Sigmoid colon (tissue), 7 donors: ENCODE measurements at places on chromosomes 2 and 18. TPM values are rescaled to one million over a fixed set of nuclear protein-coding genes. Genes with fewer than 3 reads are reported as not detected.

GRCh38 chr18:9022397-9023155 lies 79.9 kb upstream of the NDUFV2 start:
- no peak overlapping the region for H3K27ac ChIP-seq
- H3K36me3 ChIP-seq = no peaks in the 10 kb centered on the region
- no peak for DNase-seq
- H3K27me3 ChIP-seq = no peaks in the 10 kb centered on the region
- H3K4me1 ChIP-seq = peaks cover 3% of the 10 kb centered on the region

- no peaks in the 10 kb centered on the region for H3K4me1 ChIP-seq
- DNase-seq = no peak
- H3K27me3 ChIP-seq = no peaks in the 10 kb centered on the region
- H3K36me3 ChIP-seq = no peaks in the 10 kb centered on the region
- H3K27ac ChIP-seq = no peak overlapping the region
Measured at GRCh38 chr2:99520813-99521212, 31.0 kb upstream of the REV1 start.

- DNase-seq = no peak
- H3K27ac ChIP-seq = peak overlapping the region; percentile 25
- H3K27me3 ChIP-seq = no peaks in the 10 kb centered on the region
- H3K4me3 ChIP-seq = peak overlapping the region; percentile 39
Measured at GRCh38 chr18:22710673-22711191, 222.4 kb upstream of the RBBP8 start.

The TUBA4B gene
- total RNA-seq = not detected

GRCh38 chr2:202488671-202489070 lies 112.5 kb downstream of the BMPR2 start:
- H3K36me3 ChIP-seq = no peaks in the 10 kb centered on the region
- no peak overlapping the region for H3K27ac ChIP-seq
- no peak overlapping the region for H3K4me3 ChIP-seq

- no peak overlapping the region for H3K4me3 ChIP-seq
- H3K4me1 ChIP-seq = peaks cover 17% of the 10 kb centered on the region
- DNase-seq = peak; percentile 68
Measured at GRCh38 chr2:7031547-7032245, 114.5 kb downstream of the RNF144A start.

DNA sequence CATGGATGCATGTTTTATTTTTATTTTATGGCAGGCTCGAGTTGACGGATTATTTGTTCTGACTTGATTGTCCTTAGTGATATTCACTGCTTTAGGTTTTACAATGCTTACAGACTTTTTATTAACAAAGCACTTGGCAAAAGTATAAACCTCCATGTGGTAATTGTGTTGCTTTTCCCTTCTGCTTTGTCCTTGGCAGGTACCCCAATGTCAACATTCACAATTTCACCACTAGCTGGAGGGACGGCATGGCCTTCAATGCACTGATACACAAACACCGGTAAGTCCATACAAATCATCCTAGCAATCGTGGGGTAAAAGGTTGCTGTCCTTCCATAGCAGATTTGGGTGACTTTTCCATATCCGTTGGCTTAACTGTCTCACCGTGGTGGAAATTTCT lies 106.1 kb upstream of the EML6 start:
- peaks cover 3% of the 10 kb centered on the region for H3K4me1 ChIP-seq
- H3K27ac ChIP-seq = no peak overlapping the region
- H3K27me3 ChIP-seq = no peaks in the 10 kb centered on the region
- no peak for DNase-seq
- H3K4me3 ChIP-seq = no peak overlapping the region

DNA sequence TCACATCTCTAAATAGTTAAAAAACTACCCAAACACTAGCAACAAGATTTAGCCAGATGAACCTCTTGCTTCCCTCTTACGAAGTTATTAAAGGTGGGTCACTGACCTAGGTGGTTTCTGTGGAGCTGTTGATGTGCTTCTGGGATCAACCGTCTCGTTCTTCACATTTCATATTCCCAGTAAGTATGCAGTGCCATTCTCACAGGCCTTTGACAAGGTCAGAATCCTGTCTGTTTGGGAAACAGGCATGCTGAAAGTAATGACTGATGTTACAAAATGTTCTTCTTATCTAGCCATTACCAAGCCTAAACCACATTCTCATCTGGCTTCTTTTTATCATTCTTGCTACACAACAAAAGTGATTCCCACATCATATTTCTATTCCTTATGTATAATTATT lies 70.3 kb downstream of the WDR7 start:
- no peaks in the 10 kb centered on the region for H3K27me3 ChIP-seq
- H3K4me3 ChIP-seq = no peak overlapping the region
- no peak overlapping the region for H3K27ac ChIP-seq
- no peak for DNase-seq
- no peaks in the 10 kb centered on the region for H3K36me3 ChIP-seq

- no peaks in the 10 kb centered on the region for H3K4me1 ChIP-seq
- DNase-seq = no peak
- no peaks in the 10 kb centered on the region for H3K36me3 ChIP-seq
Measured at GRCh38 chr2:88521445-88522073, 69.1 kb upstream of the FOXI3 start.

The SLC5A6 gene
- total RNA-seq = 7.2 TPM

The GATA6 gene
- total RNA-seq = 14.7 TPM

DNA sequence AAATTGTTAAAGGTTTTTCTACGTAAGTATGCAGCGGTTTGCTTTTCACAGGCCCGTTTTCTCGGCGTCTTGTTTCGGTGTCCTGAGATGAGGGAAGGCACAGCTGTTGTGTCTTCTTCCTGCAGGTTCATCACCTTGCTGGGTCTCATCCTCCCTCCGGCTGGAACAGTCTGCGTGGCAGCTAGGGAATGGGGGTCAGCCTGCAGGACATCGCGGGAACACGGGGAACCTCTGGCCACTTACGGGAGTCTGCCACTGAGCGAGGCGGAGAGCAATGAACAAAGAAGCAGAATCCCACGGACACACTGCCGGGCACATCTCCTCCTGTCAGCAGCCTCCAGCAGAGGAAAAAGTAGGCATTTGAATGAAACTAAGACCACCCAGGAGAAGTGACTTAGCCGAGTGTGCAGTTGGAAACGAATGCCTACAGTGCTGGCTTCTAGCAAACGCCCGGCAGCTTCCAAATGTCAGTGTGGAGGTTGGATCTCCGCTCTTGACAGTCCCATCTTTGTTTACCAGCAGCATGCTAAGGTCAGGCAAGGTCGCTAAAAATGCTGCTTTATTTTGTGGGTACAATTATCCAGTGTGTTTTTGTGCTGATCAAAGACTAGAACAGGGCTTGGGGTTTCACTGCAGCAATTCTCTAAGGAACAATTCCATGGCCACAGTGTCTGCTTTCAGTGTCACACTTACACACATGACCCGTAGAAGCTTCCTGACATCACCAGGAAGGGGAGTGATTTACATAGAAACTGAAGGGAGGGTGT lies 109.8 kb upstream of the SEC11C start:
- H3K27ac ChIP-seq = no peak overlapping the region
- H3K36me3 ChIP-seq = no peaks in the 10 kb centered on the region
- H3K4me3 ChIP-seq = no peak overlapping the region
- no peaks in the 10 kb centered on the region for H3K27me3 ChIP-seq

GRCh38 chr18:63523660-63524059 lies 18.5 kb upstream of the SERPINB12 start:
- DNase-seq = no peak
- no peaks in the 10 kb centered on the region for H3K36me3 ChIP-seq
- no peaks in the 10 kb centered on the region for H3K27me3 ChIP-seq

The PIEZO2 gene
- total RNA-seq = 24.3 TPM

The SULT1C2 gene
- total RNA-seq = not detected

DNA sequence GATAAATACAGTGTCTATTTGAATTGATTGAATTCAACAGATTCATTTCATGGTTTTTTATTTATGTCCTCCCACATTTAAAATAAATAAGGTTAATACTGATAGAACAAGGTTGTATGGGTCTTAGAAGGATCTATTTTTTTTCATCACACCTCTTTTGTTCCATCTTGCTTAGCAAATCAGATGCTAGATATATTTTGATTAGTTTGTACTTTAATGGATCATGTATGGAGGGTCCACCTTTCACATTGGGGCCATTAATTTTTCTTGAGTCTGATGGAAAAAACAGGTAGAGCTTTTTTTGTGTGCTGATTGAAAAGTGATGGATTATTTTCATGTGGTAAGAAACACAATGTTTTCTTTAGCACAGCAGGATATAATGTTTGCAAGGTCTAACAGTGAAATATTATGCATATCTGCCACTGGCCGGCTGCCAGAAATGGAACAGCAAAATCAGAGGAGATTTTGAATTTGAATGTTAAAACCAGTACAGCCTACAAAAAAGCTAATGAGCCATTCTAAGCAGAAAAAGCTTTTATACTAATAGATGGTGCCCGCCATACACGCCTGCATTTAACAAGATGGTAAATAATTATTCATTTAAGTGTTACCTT lies 188.1 kb upstream of the ETAA1 start:
- H3K4me3 ChIP-seq = no peak overlapping the region
- no peaks in the 10 kb centered on the region for H3K27me3 ChIP-seq
- H3K36me3 ChIP-seq = no peaks in the 10 kb centered on the region

GRCh38 chr2:233351423-233351822 lies 2.9 kb upstream of the DGKD start:
- H3K4me1 ChIP-seq = peaks cover 23% of the 10 kb centered on the region
- no peak overlapping the region for H3K27ac ChIP-seq
- no peaks in the 10 kb centered on the region for H3K36me3 ChIP-seq
- no peak for DNase-seq
- H3K4me3 ChIP-seq = no peak overlapping the region
- H3K27me3 ChIP-seq = no peaks in the 10 kb centered on the region

DNA sequence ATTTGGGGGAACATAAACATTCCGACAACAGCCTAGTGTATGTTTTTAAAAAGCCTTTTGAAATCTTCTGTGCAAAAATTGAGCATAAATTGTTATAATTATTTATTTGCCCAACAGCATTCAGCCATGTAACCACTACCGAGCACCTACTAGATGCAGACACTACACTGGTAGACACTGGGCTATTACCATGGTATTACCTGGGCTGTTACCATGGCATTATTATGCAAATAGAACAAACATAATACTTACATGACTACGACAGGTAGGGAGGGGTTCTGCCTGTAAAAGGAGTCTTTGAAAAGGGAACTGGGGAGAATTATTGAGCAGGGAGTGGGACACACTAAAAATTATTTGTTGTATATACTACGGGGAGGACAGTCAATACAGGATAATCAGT lies 116.4 kb downstream of the MREG start:
- no peak overlapping the region for H3K4me3 ChIP-seq
- no peaks in the 10 kb centered on the region for H3K36me3 ChIP-seq
- no peaks in the 10 kb centered on the region for H3K4me1 ChIP-seq

GRCh38 chr18:41703744-41704530 lies 251.1 kb upstream of the PIK3C3 start:
- no peak for DNase-seq
- H3K27me3 ChIP-seq = no peaks in the 10 kb centered on the region
- H3K4me1 ChIP-seq = no peaks in the 10 kb centered on the region
- H3K27ac ChIP-seq = no peak overlapping the region
- no peak overlapping the region for H3K4me3 ChIP-seq

DNA sequence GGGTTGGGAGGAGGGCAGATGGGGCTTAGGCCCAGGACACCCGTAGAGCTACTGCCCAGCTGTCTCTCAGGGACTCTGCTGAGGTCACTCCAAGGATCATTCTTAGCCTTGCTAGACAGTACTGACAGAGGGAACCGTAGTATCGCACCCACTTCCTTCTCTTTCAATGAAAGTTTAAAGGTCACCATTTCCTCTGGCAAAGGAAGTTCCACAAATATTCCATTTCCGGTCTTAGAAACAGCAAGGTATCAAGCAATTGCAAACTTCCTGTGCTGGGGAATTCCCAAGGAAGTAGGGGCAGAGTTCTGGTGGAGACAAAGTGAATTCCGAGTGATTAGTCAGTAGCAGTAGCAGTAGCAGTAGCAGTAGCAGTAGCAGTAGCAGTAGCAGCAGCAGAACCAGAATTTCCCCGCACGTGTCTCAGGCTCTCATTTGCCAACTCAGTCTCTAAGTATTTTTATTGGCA lies 24.7 kb downstream of the IL1B start:
- DNase-seq = no peak
- no peak overlapping the region for H3K4me3 ChIP-seq
- H3K27me3 ChIP-seq = no peaks in the 10 kb centered on the region
- H3K36me3 ChIP-seq = no peaks in the 10 kb centered on the region
- no peaks in the 10 kb centered on the region for H3K4me1 ChIP-seq
